T-cell (primary cell): ENCODE measurements at places on chromosomes 11 and 22.

DNA sequence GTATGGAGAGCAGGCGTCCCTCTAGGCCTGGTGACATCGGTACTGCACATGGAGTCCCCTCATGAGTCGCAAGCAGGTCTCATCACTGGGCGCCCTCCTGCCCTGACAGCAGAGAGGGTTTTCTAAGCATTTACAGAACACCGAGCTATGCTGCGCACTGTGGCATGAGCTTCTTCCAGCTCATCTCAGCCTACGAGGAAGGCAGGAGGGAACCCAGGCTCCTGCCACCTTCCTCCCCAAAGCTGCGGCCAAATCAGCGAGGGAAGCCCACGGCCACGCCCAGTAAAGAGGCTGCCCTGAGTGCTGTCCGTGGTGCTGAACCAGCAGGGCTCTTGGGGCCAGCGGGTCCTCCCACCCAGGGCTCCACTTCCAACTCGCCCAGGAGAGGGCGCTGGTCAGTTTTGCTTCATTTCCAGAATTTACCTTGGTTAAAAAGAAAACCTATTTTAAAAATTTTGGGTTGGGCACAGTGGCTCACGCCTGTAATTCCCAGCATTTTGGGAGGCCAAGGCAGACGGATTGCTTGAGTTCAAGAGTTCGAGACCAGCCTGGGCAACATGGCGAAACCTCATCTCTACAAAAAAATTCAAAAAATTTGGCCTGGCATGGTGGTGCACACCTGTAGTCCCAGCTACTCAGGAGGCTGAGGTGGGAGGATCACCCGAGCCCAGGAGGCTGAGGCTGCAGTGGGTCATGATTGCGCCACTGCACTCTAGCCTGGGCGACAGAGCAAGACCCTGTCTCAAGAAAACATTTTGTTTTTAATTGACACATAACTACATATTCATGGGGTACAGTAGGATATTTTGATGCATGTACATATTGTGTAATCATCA, 34.2 kb downstream of the PHF21B start:
- peak; percentile 21 for DNase-seq

- DNase-seq, result no peak
These were observed 2.9 kb upstream of the TUBGCP6 start for GRCh38 chr22:50247748-50248147.

DNA sequence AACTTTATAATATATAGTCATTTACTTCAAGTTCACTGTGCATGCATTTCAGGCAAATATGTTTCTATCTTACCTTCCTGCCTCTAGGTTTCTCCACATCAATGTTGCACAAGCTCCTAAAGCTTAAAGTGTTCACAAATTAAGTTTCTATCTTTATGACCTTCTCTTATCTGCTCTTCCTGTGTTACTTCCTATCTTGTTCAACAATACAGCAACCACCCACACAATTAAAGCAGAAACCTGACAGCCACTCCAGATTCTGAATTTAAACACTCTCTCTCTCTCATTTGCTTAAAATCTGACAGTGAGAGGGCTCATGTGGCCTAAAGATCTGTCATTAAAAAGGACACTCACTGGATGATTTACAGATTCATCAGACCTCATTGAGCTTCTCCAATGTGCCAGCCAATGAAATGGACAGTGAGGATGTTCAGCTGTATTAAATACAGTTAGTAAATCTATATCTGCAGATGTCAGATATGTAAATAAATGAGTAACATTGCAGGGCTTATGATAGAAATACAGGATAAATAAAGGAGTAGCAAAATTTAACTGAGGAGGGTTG, 10.9 kb downstream of the PDGFD start:
- DNase-seq, result no peak

DNA sequence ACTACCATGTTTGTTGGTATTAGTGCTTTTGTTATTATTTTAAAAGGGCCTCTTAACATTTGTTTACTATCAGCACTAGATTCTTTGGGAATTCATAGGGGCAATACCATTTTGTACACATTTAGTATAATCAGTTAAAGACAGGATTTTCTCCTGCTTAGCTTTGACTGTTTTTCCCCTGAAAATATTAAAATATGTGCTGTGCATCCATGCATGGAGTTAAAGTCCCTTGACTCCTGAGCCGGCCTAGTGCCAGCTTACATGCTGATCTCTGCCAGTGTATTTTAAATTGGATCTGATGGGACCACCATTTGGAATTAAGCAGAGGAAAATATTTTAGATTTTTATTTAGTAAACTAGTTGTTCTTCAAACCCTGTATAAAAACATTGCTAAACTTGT, 161.4 kb downstream of the METTL15 start:
- no peak for DNase-seq

GRCh38 chr22:27046086-27046485, 388.7 kb downstream of the MIAT start:
- DNase-seq, result no peak

GRCh38 chr11:1934335-1935155, 12.6 kb upstream of the MRPL23 start:
- no peak for DNase-seq

- DNase-seq, result no peak
These were observed 8.9 kb downstream of the USP47 start for GRCh38 chr11:11850668-11851067.

DNA sequence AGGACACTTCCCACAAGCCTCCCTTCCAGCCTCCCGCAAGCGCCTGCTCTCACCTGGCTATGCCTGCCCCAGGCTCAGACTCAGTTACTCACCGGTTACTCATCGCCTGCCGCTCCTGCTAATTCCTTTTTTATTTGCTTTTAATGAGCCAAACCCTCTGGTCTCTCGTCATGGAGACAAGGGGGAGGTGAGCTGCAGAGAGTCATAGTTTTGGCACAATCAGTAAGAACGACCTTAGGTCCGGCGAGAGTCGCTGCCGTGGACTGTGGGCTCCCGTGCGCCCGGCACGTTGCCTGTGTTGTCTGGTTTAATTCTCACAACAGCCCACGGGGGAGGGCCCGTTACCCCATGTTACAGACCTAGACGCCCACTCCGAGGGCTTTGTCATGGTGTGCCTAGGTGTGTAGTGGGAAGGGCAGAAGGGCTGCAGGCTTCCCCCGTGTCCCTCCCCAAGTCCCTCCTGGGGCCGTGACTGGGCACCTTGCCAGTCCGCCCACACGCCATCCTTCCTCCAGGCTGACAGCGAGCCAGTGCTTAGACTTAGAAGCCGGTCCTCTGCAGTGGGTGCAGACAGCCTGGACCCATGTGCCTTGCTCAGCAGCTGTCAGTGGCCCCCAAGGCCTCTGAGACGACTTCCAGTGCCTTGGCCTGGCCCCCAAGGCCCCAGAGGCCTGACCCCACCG, 42.2 kb downstream of the WNT7B start:
- DNase-seq, result no peak

GRCh38 chr11:130190371-130190881, 30.8 kb downstream of the ST14 start:
- no peak for DNase-seq
